Subcutaneous adipose tissue (tissue), 4 donors: ENCODE measurements at places on chromosomes 11 and 22. TPM values are rescaled to one million over a fixed set of nuclear protein-coding genes. Genes with fewer than 3 reads are reported as not detected.

The MGAT3 gene
- 13.4 TPM for total RNA-seq

The C11orf16 gene
- not detected for total RNA-seq

The OR52I1 gene
- not detected for total RNA-seq

The VSIG10L2 gene
- total RNA-seq, result not detected

The CCDC188 gene
- not detected for total RNA-seq

The PKP3 gene
- 0.33 TPM for total RNA-seq

The PDHX gene
- total RNA-seq, result 49.4 TPM
